Adrenal gland (tissue), 19 donors: ENCODE measurements at places on chromosomes 1 and 21. TPM values are rescaled to one million over a fixed set of nuclear protein-coding genes. Genes with fewer than 3 reads are reported as not detected.

The NEXN gene
- total RNA-seq, result 7.8 TPM

The JAM2 gene
- total RNA-seq, result 2.1 TPM

The FCGR2B gene
- 22.5 TPM for total RNA-seq

GRCh38 chr1:99218999-99219398 is 45.3 kb upstream of the PLPPR4 start:
- DNase-seq, result no peak
- no peak overlapping the region for H3K27ac ChIP-seq
- no peaks in the 10 kb centered on the region for H3K4me1 ChIP-seq
- no peak overlapping the region for H3K4me3 ChIP-seq
- H3K27me3 ChIP-seq, result no peaks in the 10 kb centered on the region
- H3K36me3 ChIP-seq, result no peaks in the 10 kb centered on the region

The GPR157 gene
- 12.4 TPM for total RNA-seq
